Foreskin melanocyte (primary cell): ENCODE measurements at places on chromosomes 12 and 14.

GRCh38 chr12:49824895-49825294 is 3.3 kb downstream of the NCKAP5L start:
- DNase-seq, result no peak

DNA sequence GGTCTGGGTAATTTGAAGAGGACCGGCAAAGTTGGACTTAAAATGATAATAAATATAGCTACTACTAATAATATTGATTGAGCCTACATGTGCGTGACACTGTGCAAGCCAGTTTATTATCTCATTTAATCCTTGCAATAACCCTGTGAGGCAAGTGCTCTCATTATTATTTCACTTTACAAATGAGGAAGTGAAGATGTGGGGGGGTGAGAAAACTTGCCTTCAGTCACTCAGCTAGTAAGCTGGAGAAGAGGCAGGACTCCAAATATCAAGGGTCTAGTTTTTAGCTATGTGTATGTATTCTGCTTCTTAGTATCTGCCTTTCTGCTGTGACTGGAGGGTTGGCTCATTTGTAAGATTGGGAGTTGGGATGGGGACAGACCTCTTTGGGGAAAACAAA is 39.2 kb downstream of the NPAS3 start:
- DNase-seq, result no peak

DNA sequence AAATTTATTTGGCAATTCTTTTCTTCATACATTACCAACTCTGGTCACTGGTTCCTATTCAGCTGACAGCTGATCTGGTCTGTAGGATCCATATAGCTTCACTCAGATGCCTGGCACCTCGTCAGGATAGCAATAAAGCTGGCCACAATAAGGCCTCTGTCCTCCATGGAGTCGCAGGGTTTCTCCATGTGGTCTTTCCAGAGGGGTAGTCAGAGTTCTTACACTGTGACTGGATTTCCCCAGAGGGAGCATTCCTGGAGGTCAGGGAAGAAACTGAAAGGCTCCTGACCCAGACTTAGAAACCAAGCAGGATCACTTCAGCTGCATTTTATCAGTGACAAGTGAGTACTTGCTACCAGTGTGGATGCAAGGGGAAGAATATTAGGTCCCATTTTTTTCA is 34.9 kb upstream of the SIX1 start:
- DNase-seq, result peak; percentile 27

GRCh38 chr12:3428631-3429030 is 62.4 kb upstream of the PRMT8 start:
- no peak for DNase-seq

- no peak for DNase-seq
These were observed 52.0 kb downstream of the TMEM132C start for GRCh38 chr12:128318946-128319345.

- DNase-seq, result no peak
These were observed 11.9 kb upstream of the CCND2 start for GRCh38 chr12:4261655-4262054.

GRCh38 chr14:52960627-52961026 is 9.8 kb upstream of the FERMT2 start:
- no peak for DNase-seq

GRCh38 chr12:57116580-57117281 is 5.6 kb upstream of the STAT6 start:
- DNase-seq, result no peak

GRCh38 chr12:129949651-129950050 is 45.8 kb upstream of the TMEM132D start:
- no peak for DNase-seq

DNA sequence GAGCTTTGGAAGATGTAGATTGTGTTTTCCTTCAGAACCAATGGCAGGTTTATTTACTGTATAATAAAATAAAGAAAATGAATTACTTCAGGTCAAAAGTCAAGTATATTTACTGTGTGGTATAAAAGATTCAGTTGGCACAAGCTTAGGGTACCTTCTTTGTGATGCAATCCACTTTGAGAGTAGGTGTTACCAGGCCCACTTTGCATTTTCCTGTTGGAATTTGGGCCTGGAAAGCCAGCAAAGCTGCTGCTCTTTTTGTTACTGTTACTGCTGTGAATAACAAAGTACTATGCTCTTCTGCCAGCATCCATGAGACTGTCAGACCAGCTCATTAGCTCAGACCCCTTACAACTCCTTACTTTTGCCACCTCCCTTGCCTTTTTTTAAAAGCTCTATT is 649.0 kb upstream of the SEL1L start:
- no peak for DNase-seq

DNA sequence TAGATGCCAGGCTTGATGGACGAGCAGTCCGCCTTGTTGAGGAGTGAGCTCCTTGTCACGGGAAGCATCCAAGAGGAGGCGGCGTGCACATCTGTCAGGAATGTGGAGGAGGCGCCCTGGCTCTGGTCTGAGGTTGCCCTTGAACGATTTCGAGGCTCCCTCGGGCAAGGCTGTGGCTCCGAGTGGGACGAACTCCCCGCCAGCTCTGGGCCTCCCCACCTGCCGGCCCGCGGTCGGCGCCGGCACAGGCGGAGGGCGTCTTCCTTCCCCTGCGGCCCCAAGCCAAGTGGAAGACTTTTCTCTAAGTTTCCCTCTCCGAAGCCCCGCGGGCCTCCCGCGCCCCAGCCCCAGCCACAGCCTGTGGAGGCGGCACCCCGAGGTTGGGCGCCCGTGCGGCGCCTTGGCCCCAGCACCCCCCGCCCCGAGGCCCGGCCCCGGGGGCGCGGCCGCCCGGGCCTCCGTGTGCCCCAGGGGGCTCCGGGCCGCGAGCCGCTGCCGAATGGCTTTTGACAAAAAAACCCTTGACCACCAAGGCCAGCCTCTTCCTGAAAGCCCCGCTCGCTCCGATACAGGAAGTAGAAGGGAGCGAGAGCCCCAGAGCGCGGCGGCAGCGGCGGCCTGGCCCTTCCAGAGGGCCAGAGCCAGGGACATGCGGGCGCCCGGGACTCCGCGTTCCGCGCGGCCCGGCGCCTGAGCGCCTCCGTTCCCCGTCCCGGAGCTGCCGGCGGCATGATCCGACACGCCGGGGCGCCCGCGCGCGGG is at the start of gene RIN3:
Gene RIN3 (plus strand): TSS at position 578 of the 762 bp plus-strand sequence. CDS start 152 bp downstream, at position 730.
- DNase-seq, result no peak

GRCh38 chr14:101256266-101256665 is 305.0 kb upstream of the DIO3 start:
- no peak for DNase-seq

DNA sequence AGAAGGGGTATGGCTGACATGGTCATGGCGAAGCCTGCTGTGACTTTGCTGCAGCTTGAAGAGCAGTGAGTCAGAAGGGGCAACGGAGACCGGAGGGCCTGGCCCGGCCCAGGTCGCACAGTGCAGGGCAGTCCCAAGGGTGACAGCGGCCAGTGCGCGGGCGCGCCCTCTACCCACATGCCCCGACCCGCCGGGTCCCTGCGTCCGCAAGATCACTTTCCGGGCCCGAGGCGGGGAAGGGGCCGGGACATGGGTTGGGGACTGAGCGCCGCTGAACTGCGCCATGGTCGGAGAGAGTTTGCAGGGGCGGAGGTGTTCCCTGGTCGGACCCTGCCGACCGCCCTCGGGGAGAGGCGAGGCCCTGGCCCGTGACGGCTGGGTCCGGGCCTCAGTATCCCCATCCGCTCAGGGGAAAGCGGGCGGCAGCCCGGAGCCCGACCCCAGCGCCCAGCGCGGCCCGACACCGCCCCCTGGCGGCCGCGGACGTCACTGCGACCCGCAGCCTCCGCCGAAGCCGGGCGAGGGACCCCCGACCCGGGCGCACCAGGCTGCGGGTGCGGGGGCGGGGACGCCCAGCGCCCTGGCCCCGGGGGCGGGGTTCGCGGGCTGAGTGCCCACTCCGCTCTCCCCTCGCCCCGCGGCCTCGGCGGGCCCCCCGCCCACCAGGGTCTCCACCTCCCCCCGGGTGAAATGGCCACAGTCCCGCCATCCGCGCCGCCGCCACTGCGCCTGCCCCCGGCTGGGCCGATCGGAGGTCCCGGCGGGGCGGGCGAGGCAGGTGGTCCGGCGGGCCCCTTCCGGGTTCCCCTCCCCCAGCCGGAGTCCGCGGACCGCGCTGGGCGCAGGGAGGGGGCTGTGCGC is 7.2 kb upstream of the ANKRD9 start:
- DNase-seq, result peak; percentile 26
